Cerebellar cortex (tissue), 1 donor: ENCODE measurements at places on chromosomes 5 and 9.

- DNase-seq, result peak; percentile 56
Observed at GRCh38 chr5:143229896-143230675, 173.4 kb downstream of the NR3C1 start.

DNA sequence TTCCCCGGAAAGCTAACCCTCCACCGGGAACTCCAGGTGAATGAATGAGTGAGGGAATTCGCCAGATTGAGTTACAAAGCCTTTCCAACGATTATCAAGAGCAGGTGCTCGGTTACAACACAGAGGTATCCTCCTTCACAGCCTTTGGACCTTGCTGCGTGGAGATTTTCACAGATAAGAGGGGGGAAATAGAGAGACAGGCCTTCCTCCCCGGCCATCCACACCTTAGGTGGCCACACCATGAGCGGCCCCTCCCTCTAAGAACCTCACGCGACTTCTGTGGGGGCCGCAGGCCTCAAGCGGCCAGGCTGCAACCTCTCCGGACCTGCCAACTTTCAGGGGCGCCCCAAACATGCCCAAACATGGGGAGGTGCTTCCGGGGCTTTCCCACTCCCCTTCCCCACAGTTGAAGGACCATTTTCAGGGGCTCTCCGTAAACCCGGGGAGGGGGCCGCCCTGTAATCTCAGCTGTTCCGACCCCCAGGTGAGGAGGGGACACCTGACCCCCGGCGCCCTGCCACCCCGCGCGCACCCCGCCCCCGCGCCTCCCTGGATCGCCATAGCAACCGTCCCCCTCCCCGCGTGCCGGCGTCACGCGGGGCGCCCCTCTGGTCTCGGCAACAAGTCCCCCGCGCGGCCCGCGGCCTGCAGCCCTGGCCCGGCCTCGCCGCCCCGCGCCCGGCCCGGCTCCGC lies 603 bp downstream of the DENND1A start:
- DNase-seq, result peak; percentile 26

DNA sequence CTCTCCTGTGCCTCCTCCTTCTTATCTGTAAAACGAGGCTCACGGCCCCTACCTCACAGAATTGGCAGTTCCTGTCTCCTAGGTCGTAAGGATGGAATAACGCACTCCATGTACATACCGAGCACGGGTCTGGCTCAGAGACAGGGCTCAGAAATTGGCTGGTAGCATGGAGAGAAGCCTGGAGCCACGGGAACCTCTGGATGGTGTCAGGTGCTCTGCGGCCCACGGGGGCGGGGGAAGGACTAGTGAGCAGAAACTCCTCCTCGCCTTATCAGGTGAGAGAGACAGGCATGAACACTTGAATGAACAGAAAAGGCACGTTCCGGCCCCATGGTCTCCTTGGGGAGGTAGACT lies 15.4 kb upstream of the C5orf47 start:
- DNase-seq, result peak; percentile 53

DNA sequence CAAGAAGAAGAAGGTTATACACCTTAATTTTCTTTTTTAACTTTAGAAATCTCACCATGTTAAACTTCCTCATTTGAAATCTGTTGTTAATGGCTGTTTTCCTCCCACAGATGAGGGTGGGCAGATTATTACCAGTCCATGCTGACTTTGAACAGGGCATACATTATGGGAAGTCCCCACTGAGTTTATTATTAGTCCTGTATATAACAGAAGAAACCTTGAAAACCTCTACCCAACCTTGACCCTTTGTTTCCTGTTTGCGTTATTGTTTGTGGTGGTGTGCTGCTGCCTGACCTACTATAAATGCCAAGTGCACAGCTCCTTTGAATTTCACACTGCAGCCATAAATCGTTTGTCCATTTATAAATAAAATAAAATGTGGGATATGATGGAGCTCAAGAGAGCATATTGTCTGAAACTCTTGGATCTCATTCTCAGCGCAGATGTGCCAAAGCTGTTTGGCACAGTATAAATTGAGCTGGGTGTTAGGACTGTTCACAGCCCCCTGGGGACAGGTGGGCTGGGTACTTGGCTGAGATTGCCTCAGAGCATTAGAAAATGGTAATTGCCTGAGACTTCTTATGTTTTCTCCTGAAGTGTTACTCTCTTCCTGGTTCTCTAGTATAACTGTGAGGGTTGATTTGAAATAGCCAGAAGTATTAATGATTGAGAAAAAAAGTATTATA lies 139.6 kb downstream of the SPATA31D1 start:
- DNase-seq, result no peak

GRCh38 chr5:60718166-60718892 lies 18.4 kb upstream of the DEPDC1B start:
- no peak for DNase-seq
